ENCODE measurements at places on chromosomes 16 and 17.

GRCh38 chr16:88638323-88639230, at the start of gene IL17C:
Gene IL17C, plus strand, starts transcription at chr16:88638572. Its CDS starts 70 bp downstream, at chr16:88638642.
- no peak within 1 kb of the TSS for H3K4me3 ChIP-seq
- no peak within 1 kb of the TSS for H3K27ac ChIP-seq
- peaks cover 18% of the 10 kb centered on the region for H3K4me1 ChIP-seq

- DNase-seq: peak; percentile 85
- no peaks in the 10 kb centered on the region for H3K36me3 ChIP-seq
- H3K27ac ChIP-seq: no peak overlapping the region
- H3K27me3 ChIP-seq: no peaks in the 10 kb centered on the region
Measured at GRCh38 chr17:30093463-30094147, 23.0 kb upstream of the NSRP1 start.

DNA sequence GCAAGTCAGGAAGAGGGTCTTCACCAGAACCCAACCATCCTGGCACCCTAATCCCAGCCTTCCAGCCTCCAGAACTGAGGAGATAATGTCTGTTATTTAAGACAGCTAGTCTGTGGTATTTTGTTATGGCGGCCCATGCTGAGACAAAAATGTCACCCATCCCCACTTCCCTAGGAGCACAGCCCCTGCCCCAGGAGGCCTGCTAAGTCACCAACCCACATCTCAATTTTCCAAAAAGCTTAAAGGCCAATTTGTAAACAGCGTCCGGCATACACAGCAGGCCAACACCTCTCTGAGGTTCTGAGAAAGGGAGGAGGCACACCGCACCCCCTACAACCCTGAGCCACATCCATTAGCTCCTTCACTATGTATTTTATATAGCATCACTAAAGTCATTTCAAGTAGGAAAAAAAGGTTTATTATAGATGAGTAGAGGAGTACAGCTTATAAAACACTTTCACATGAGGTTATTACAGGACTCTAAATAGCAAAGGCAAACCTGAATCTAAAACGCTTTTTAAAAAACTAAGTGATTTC, 6.9 kb downstream of the TMEM170A start:
- no peak overlapping the region for H3K4me3 ChIP-seq
- no peak overlapping the region for H3K27ac ChIP-seq
- peaks cover 3% of the 10 kb centered on the region for H3K36me3 ChIP-seq
- H3K4me1 ChIP-seq: peaks cover 2% of the 10 kb centered on the region
- no peak for DNase-seq

DNA sequence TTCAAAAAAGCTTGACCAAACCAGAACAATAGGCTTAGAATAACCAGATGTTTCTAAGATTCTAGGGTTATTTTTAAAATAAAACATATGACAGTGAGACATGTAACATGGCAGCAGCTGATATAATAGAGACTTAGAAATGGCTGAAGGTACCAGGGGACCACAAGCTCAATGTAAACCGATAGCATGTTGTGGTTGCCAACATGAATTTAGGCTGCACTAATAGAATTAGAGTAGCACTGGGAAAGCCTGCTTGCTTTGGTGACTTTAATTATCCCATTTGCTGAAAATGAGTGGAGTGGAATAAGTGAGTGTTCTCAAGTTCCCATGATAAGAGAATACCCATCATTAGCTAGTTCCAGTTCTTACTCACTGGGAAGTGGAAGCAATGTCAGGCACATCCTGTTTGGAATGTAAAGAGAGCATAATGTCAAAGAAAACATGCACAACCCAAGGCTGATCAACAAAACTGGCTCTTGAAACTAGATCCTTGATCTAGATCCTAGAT, 621.2 kb upstream of the CDH5 start:
- no peaks in the 10 kb centered on the region for H3K27me3 ChIP-seq
- H3K4me3 ChIP-seq: no peak overlapping the region
- H3K27ac ChIP-seq: no peak overlapping the region
- no peak for DNase-seq
- H3K36me3 ChIP-seq: no peaks in the 10 kb centered on the region

DNA sequence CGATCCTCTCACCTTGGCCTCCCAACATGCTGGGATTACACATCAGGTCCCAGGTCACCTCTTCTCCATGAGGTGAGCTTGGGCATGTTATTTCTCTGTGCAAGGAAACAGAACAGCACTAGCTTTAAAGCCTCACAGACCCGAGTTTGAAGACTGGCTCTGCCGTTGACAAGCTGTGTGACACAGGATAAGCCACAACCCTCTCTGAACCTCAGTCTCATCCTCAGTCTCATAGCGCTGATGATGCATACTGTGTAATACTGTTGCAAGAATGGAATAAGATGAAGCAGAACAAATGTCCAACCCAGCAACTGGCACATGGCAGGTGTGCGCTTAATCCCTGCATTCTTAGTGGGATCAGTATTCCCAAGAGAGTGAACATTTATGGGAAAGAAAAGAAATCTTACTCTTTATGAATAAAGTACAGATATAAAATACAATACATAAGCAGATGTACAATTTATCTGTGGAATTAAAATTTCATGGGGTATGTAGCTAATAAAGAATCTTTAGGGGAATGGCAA, 43.5 kb downstream of the ABAT start:
- no peaks in the 10 kb centered on the region for H3K36me3 ChIP-seq
- H3K4me3 ChIP-seq: no peak overlapping the region
- no peaks in the 10 kb centered on the region for H3K27me3 ChIP-seq
- H3K27ac ChIP-seq: no peak overlapping the region
- no peaks in the 10 kb centered on the region for H3K4me1 ChIP-seq
- DNase-seq: no peak
